T-helper 17 cell (primary cell): ENCODE measurements at places on chromosomes 2 and 18.

DNA sequence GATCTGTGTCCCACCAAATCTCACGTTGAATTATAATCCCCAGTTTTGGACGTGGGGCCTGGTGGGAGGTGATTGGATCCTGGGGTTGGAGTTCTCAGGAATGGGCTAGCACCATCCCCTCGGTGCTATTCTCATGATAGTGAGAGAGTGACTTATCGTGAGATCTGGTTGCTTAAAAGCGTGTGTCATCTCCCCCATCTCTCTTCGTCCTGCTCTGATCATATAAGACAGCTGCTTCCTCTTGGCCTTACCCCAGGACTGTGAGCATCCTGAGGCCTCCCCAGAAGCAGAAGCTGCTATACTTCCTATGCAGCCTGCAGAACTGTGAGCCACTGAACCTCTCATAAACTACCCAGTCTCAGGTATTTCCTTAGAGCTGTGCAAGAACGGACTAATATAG is 163.7 kb upstream of the NDUFV2 start:
- no peak for DNase-seq

- no peak for DNase-seq
Measured at GRCh38 chr2:49959961-49960553, 805.7 kb upstream of the FSHR start.

DNA sequence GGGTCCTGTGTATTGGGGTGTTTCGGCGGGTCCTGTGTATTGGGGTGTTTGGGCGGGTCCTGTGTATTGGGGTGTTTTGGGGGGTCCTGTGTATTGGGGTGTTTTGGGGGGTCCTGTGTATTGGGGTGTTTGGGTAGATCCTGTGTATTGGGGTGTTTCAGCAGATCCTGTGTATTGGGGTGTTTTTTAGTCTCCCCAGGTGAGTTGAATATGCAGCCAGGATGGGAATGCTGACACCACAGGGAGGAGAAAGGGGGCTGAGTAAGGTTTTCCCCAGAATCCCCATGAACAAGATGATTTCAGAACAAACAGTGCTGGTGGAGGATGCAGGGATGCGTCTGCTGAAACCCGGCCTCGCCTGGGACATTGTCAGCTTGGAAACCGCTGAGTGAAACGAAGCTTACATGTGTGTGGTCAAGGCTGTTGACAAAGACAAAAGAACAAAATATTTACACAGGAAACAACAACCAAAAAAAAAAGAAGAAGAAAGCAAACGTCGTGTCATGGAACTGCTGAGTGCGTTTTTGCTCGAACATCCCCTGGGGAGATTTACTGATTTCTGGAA is 88.5 kb upstream of the ODC1 start:
- no peak for DNase-seq

DNA sequence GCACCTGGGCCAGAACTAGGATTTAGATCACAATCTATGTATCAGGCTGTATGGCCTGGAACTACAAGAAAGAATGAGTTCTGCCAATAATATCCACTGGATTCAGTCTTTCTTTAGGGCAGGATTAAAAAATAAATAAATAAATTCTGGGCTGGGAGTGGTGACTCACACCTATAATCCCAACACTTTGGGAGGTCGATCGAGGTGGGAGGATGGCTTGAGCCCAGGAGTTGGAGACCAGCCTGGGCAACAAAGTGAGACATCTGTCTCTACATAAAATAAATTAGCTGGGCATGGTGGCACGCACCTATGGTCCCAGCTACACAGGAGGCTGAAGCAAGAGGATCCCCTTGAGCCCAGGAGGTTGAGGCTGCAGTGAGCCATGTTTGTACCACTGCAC is 8.1 kb downstream of the AMMECR1L start:
- DNase-seq: no peak

DNA sequence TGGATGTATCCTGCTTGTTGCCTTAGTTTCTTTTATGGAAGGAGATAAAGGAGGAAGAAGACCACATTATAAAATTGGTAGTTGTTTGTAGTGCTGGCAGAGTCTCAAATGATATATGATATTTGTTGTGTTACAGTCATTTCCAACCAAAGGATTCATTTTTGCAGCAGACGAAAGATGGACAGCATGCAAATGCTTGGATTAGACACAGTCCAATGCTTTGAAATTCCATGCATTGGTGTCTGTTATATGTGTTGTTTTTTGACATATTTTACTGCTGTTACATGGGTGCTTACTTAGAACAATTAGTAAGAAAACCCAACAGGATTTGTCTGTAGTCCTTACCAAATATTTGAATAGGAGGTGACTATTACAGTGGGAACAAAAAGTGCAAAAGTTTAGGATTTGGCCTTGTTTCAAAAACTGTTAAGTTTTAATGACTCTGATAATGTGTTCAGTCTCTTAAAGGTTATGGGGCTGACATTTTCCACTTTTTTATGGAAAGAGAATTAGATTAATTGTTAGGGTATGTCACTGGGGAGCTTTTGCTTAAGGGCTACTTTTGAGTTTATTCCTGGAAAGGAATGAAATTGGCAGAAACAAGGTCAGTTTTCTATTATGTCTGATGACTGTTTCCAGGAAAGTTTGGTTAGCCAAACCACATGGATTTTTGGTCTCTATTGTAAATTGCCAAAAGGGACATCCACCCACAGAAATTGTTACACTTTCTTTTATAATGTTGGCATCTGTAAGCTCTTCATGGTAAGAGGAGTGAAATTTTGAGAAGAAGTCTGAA is 229.4 kb upstream of the MMADHC start:
- DNase-seq: no peak

DNA sequence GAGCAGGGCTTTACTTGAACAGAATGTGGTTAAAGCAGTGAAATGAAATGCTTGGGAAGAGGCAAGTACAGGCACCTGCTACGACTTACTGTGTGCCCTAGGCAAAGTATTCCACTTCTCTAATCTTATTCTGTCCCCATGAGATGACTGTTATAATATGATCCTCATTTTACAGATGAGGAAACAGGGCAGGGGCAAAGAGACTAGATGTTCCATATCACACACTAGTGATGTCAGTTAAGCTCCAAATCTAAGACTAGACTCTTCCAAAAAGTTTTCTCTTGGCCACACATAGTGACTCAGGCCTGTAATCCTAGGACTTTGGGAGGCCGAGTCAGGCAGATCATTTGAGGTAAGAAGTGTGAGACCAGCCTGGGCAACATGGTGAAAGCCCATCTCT is 235.0 kb downstream of the SETBP1 start:
- DNase-seq: no peak

DNA sequence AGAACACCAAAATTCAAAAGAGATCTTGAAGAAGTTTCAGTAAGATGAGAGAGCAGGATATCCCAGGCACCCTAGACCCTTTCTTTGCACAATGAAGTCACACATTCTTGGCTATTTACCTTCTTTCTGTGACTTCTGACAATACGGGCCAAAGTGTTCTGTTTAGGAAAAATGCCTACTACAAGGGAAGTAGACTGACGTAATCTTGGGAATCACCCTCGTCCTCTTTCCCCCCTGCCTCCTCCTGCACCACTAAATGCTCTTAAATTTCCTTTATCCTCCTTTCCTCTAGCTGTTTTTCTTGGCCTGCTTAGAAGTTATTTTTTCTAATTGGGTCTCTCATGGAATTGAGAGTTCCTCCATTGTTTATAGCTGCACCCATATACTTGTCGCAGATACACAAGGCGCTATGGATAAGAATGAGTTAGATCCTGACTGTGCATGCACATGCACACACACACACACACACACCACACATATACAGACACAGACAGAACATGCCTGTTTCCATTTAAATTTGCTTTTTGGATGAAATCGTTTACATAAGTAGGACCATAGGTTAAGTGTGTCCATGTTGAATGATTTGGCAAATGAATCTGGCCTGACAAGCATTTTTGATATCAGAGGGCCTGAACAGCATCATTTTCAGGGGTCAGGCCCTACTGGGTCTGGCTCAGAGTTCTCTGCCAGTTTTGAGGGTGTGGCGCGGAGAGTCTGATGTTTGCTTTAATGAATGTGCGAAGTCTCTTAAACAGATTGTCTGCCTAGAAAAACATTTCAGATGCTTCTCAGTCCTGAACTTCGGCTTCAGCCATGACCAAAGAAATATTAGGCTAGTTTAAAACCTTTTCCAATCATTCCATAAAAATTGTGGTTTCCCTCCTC is 131.9 kb upstream of the NT5C1B start:
- DNase-seq: no peak

- no peak for DNase-seq
Measured at GRCh38 chr2:181242262-181242661, 214.9 kb upstream of the ITGA4 start.

DNA sequence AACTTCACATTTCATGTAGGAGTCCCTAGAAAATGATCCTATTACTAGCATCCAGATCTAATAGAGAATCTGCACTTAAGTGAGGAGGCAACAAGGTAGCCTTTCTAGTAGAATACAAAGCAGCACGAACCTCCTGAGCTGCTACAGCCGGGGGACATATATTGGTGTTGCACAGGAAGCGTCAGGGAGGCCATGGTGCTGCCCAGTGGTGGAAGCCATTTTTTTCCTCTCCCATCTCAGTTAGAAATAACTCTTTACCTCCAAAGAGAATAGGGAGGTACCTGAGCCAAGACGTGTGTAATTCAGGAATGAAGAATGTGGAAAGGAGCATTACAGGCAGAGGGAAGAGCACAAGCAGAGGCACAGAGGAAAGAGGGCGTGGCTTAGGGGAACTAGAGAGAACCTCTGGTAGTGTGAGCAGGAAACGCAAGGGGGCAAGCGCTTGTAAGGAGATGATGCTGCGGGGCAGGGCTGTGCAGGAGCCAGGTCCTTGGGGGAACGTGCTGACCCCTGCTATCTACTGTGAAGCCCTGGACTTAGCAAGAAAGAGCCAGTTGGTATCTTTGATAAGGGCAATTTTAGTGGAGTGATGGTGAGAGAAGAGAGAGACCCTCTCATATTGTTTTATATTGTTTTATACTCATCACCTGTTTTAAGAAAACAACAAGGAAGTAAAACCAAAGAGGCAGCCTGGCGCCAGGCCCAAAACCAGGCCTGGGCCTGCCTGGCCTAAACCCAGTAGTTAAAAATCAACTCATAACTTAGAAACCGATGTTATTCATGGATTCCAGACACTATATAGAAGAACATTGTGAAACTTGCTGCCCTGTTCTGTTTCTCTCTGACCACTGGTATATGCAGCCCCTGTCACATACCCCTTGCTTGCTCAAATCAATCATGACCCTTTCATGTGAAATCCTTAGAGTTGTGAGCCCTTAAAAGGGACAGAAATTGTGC is 50.0 kb upstream of the TTC39C start:
- peak; percentile 24 for DNase-seq

DNA sequence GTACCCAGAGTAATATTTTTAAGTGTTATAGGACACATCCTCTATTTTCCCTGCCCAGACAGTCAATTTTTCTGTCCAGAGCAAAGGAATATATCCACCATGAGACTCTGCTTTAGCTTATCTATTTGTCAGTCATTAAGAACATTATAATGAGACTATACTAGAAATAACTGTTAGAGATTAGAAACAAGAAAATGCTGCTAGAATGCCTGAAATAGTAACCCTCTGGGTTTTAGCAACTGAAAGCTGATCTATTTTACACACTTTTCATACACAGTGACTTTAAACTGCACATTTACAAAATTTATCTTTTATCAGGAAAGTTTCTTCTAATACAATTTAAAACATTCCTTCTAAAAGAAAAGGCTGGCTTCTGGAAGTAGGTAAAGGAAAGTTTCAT is 39.6 kb downstream of the MBD2 start:
- no peak for DNase-seq

GRCh38 chr2:47008381-47009252 is 93.0 kb upstream of the MCFD2 start:
- DNase-seq: no peak

- peak; percentile 57 for DNase-seq
Measured at GRCh38 chr2:70948337-70949003, 12.8 kb downstream of the ATP6V1B1 start.

DNA sequence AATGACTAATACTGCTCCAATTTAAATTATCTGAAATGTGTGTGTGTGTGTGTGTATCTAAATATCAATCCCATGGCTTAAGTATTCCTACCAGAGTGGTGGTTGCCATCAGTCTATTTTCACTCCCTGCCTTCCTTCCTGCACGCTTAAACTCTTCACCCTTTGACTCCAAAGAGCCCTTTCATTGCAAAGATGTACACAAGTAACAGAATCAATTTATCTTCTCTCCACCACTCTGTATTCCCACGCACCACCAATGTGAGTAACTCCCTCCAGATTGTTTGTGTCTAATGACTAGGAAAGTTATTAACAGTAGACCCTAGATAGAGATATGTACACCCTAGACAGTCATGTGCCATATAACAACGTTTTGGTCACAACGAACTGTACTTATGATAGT is 42.8 kb downstream of the ARL6IP6 start:
- DNase-seq: no peak

DNA sequence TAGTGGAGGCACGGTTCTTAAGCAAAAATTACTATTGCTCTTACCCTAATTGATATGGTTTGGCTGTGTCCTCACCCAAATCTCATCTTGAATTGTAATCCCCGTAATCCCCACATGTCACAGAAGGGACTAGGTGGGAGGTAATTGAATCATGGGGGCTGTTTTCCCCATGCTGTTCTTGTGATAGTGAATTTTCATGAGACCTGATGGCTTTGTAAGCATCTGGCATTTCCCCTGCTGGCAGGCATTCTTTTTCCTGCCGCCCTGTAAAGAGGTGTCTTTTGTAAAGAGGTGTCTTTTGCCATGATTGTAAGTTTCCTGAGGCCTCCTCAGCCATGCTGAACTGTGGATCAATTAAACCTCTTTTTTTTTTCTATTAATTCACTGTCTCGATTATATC is 1691.8 kb upstream of the SLC39A10 start:
- DNase-seq: no peak

DNA sequence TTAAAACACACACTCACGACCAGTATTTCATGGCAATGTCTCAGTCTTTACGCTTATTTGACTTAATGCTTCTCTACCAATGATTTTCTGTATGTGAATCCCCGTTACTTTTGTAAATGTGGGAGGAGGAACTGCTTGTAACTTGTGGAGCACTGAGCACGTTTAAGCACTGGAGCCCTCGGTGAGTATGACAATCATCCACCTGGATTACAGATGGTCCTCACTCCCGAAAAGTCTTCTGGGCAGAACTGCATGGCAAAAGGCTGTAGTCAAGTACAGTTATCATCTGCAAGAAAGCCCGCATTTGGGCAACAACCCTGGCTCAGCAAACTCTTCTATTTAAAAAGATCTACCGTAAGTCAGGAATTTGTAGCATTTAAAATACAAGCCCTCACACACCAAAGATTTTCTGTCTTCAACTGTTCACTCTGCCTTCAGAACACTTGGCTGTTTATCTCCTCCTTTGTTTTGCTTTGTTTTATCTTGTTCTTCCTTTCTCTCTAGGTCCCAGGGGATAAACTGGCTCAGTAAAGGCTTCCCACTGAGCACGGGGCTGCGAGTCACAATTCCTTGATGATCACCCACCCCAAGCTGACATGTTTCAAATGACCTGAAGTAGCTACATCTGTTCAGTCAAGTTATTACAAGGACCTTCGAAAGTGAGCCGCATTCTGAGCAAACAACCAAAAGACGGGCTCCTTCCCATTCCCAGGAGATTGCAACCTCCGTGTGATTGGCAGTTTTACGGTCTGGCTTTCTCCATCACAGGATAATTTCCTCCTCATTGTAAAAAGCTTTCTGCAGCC is 102.2 kb downstream of the DLGAP1 start:
- DNase-seq: no peak

GRCh38 chr18:49135877-49136276 is 185.1 kb upstream of the SMAD7 start:
- no peak for DNase-seq

GRCh38 chr18:46278481-46279465 is 174.6 kb downstream of the HAUS1 start:
- DNase-seq: no peak
